Bronchus fibroblast of lung (primary cell): ENCODE measurements at places on chromosomes 2 and 18. TPM values are rescaled to one million over a fixed set of nuclear protein-coding genes. Genes with fewer than 3 reads are reported as not detected.

UGT1A5 gene
- total RNA-seq, result not detected in 2 replicates

NR4A2 gene
- 0.15 and 0.34 TPM in 2 replicates for total RNA-seq

BCS1L gene
- 48.6 and 53.8 TPM in 2 replicates for total RNA-seq

HOXD12 gene
- total RNA-seq, result not detected in 2 replicates

ACOXL gene
- not detected in 2 replicates for total RNA-seq

IL36A gene
- total RNA-seq, result not detected in 2 replicates

CCDC141 gene
- not detected in 2 replicates for total RNA-seq

MOCOS gene
- total RNA-seq, result 6.1 and 6.4 TPM in 2 replicates

STON1 gene
- 5.8 and 5.9 TPM in 2 replicates for total RNA-seq

MIB1 gene
- total RNA-seq, result 13.8 and 17.7 TPM in 2 replicates

EN1 gene
- total RNA-seq, result 0.15 and 0.17 TPM in 2 replicates

PLGLB2 gene
- 0.89 TPM in 1 of 2 replicates, not detected in the other for total RNA-seq

PLEKHH2 gene
- total RNA-seq, result 1.0 and 1.2 TPM in 2 replicates

DQX1 gene
- total RNA-seq, result not detected in 2 replicates

SLC8A1 gene
- total RNA-seq, result 11.9 and 15.0 TPM in 2 replicates

DSC3 gene
- total RNA-seq, result 0.17 and 0.30 TPM in 2 replicates

SNRNP27 gene
- total RNA-seq, result 51.0 and 85.2 TPM in 2 replicates

IKZF2 gene
- total RNA-seq, result 5.0 and 5.9 TPM in 2 replicates

MARCO gene
- not detected in 2 replicates for total RNA-seq

LCT gene
- not detected in 2 replicates for total RNA-seq

CYRIA gene
- total RNA-seq, result 0.74 and 1.0 TPM in 2 replicates

DCDC2C gene
- not detected in 2 replicates for total RNA-seq

NT5C1B gene
- total RNA-seq, result not detected in 2 replicates

LRATD1 gene
- 1.0 and 1.3 TPM in 2 replicates for total RNA-seq

AP1S3 gene
- 1.2 and 2.2 TPM in 2 replicates for total RNA-seq

UGT1A4 gene
- not detected in 2 replicates for total RNA-seq

LYPD6B gene
- under 0.01 TPM in 1 of 2 replicates, not detected in the other for total RNA-seq

ESPNL gene
- 5.2 and 6.4 TPM in 2 replicates for total RNA-seq

SLC5A7 gene
- not detected in 2 replicates for total RNA-seq

SPATA3 gene
- not detected in 2 replicates for total RNA-seq

SKOR2 gene
- not detected in 2 replicates for total RNA-seq

PLCL1 gene
- under 0.01 and 0.17 TPM in 2 replicates for total RNA-seq

TLK1 gene
- 4.4 and 11.6 TPM in 2 replicates for total RNA-seq

TMEM178A gene
- 0.84 TPM in 1 of 2 replicates, not detected in the other for total RNA-seq

HOXD10 gene
- not detected in 2 replicates for total RNA-seq

SERPINB4 gene
- not detected in 2 replicates for total RNA-seq

NEB gene
- under 0.01 and 0.17 TPM in 2 replicates for total RNA-seq

KCNJ13 gene
- not detected in 2 replicates for total RNA-seq

SULT1C4 gene
- total RNA-seq, result 0.15 and 0.50 TPM in 2 replicates

TIMM21 gene
- total RNA-seq, result 42.5 and 45.9 TPM in 2 replicates

ANO7 gene
- total RNA-seq, result under 0.01 and 0.30 TPM in 2 replicates

DNER gene
- total RNA-seq, result 3.0 and 3.4 TPM in 2 replicates

SERPINB3 gene
- total RNA-seq, result not detected in 2 replicates

DUSP11 gene
- 20.8 TPM in 2 replicates for total RNA-seq

IL37 gene
- total RNA-seq, result not detected in 2 replicates

DAPL1 gene
- not detected in 2 replicates for total RNA-seq

APOB gene
- 0.15 TPM in 1 of 2 replicates, not detected in the other for total RNA-seq

NYAP2 gene
- not detected in 2 replicates for total RNA-seq

REG3G gene
- total RNA-seq, result not detected in 2 replicates

INO80B gene
- 15.5 and 21.4 TPM in 2 replicates for total RNA-seq

MYO5B gene
- under 0.01 and 0.17 TPM in 2 replicates for total RNA-seq

TBR1 gene
- not detected in 2 replicates for total RNA-seq

RSAD2 gene
- total RNA-seq, result under 0.01 TPM in 1 of 2 replicates, not detected in the other

UNC80 gene
- not detected in 2 replicates for total RNA-seq

LIMS1 gene
- 39.7 and 52.0 TPM in 2 replicates for total RNA-seq

SAG gene
- total RNA-seq, result not detected in 2 replicates
